ENCODE measurements at places on chromosomes 5 and 9.

DNA sequence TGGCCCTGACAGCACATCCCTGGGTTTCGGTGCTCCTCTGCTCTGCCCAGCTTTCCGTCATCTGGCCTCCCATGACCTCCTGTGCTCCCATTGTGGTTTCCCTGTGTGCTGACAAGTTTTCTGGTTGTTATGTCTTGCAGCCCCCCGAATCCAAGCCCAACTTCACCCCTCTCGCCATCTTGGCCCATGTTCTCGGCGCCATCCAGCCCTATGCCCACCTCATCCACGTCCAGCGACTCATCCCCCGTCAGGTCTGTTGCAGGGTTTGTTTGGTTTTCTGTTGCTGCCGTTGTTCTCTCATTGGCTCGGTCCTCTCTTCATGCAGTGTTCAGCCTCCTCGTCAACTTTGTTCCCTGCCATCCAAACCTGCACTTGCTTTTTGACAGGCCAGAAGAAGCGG is 196.4 kb downstream of the NR3C1 start:
- no peak for DNase-seq

GRCh38 chr9:17653947-17654465 is 75.1 kb downstream of the SH3GL2 start:
- DNase-seq = no peak

- no peak for DNase-seq
These were observed 2.0 kb downstream of the ASPN start for GRCh38 chr9:92480291-92480771.

DNA sequence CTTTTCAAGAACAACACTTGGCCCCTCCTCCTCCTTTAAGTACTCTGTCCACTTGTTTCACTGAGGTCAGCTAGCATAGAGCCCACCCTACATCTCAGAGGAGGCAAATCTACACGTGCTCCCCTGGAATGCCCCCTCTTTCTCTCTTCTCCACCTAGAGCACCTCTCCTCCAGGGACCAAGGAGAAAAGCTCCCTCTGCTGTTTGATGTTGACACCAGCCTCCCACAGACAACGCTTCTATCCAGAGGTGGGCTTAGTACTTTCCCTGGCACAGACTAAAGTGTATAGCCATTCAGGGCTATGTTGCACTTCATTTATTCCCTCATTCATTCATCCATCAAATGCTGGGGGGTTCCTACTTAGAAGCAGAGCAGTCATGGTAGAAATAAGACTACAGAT is 68.2 kb upstream of the TAF1L start:
- DNase-seq = no peak

GRCh38 chr9:135365013-135365768 is 114.4 kb upstream of the PPP1R26 start:
- DNase-seq = no peak

- no peak for DNase-seq
These were observed 167.5 kb downstream of the TTC39B start for GRCh38 chr9:15139469-15139868.

DNA sequence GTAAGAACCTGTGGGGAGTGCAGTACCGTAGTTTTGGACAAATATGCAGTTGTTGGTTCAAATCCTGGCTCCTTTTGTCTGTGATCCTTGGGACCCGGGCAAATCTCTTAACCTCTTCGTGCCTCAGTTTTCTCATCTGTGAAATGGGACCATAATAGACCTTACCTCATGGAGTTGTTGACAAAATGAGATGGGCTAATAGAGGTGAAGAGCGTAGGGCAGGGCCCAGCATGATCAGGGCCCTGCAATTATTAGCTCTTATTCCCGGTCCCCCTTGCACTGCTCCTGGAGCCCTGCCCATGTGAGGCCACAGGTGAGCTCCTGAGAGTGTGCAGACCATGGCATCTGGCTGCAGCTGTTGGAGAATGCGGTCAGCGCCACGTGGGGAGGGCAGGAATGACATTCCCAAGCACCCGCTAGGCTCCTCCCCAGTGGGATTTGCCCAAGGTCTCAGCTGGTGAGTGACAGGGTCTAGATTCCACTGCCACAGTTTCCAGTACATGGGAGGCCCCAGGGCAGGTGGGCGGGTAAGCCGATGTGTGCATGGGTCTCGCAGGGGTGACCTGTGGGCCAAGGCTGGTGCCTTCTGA is 41.0 kb downstream of the NEK6 start:
- DNase-seq = no peak

GRCh38 chr5:62144401-62145022 is 161.5 kb upstream of the KIF2A start:
- DNase-seq = no peak

GRCh38 chr5:74579215-74579614 is 61.3 kb downstream of the ENC1 start:
- DNase-seq = no peak

- no peak for DNase-seq
These were observed 114.5 kb upstream of the LPAR1 start for GRCh38 chr9:111152614-111153406.

DNA sequence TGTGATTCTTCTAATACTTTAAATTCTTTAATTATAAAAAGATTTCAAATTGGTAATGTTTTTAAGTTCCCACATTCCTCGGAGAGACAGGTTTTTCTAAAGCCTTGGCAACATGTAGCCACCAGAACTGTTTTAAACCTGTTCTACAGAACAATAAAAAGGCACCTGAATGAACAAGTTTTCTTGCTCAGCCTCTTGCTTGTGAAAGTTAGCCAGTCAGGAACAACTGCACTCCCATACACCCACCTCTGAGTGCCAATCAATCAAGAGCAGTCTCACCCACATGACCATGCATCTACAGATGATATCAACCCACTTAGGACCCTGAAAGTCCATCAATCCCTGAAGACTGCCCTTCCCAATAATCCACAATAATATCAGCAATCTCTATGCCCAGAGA is 62.3 kb downstream of the AP3B1 start:
- no peak for DNase-seq

DNA sequence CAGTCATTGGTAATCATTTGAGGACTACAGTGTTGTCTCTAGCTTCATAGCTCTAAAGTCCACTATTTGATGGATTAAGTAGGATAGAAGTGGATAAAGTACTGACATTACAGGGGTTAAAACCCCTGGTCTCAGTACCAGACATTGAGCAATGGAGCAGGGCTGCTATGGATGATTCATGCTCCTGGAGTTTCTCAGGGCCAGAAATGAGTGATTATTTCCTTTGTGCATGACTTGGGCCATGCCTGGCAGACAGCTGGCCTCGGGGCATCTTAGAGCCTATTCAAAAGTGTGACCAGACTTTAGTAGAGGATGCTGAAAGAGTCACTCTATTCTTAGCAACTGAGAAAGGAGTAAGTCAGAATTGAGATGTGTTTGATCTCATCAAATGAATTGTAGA is 350.7 kb upstream of the TLE4 start:
- no peak for DNase-seq

- no peak for DNase-seq
These were observed 170.1 kb downstream of the CDH12 start for GRCh38 chr5:22683050-22683449.

- no peak for DNase-seq
These were observed 130.9 kb upstream of the NUDT12 start for GRCh38 chr5:103693517-103693916.

DNA sequence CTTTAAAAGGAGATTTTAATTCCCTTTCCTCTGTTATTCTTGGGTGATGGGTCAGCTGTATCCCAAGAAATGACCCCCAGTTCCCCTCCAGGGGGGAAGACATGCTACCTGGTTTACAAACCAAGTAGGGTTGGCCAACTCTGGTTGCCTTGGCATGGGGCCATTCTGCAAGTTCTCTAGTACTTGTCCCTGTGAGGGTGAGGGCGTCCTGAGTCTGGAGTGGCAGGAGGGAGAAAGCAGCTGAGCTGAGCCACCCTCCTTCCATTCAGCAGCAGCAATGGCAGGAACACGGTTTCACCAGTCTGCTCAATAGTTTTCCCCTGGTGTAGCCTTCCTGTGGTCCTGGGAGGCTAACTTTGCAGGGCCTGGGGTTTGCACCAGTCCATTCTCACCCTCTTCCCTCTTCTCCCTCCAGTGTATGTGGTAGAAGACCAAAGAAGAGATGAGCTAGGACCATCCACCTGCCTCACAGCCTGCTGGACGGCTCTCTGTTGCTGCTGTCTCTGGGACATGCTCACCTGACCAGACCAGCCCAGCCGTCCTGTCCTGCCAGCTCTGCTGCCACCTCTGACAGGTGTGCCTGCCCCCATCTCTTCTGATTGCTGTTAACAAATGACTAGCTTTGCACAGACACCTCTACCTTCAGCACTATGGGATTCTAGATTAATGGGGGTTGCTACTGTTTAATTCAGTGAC is 59.9 kb downstream of the PFDN1 start:
- no peak for DNase-seq

DNA sequence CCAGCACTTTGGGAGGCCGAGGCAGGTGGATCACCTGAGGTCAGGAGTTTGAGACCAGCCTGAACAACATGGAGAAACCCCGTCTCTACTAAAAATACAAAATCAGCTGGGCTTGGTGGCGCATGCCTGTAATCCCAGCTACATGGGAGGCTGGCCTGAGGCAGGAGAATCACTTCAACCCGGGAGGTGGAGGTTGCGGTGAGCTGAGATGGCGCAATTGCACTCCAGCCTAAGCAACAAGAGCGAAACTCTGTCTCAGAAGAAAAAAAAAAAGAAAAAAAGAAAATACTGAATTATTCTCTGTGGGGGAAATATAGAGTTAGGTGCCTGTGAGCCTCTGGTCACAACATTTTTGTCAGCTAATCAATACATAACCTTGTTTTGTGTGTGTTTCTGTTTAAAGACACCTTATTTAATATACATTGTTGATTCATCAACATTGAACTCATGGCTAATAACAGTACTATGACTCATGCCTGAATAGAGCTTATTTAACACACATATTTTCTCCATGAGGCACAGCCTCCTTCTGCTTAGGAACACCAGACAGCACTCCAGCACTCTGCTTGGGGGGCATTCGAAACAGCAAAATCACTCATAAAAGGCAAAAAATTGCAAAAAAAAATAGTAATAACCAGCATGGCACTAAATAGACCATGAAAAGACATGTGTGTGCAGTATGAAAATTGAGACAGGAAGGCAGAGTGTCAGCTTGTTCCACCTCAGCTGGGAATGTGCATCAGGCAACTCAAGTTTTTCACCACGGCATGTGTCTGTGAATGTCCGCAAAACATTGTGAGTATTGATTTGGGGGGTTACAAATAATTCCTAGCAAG is at the start of gene IL31RA:
IL31RA (plus strand) TSS at position 519 of the 836 bp plus-strand sequence; CDS start at position 733, 214 bp downstream.
- no peak for DNase-seq

DNA sequence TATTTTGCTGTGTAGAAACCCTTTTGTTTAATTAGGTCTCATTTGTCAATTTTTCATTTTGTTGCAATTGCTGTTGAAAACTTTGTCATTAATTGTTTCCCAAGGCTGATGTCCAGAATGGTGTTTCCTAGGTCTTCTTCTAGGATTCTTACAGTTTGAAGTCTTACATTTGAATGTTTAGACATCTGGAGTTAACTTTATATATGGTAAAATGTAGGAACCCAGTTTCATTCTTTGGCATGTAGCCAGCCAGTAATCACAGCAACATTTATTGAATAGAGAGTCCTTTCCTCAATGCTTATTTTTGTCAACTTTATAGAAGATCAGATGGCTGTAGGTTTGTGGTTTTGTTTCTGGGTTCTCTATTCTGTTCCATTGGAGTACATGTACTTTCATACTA is 1290.8 kb upstream of the CDH9 start:
- no peak for DNase-seq

DNA sequence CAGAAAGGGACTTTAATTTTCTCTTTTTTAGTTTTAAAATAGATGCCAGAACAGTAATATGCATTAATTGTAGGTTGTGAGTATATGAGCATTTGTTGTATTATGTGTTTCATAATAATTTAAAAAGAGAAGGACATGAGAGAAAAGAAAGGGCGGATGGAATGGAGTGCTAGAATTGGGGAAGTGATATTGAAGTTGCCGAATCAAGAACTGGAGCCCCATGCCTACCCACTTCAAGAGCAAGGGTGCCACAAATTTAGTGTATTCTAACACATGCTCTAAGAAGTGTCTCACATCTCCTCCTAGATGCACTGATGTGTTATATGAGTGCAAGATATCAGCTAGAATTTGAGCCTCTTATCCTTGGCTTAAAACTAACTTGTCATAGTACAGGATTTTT is 43.6 kb upstream of the FYB1 start:
- DNase-seq = no peak

GRCh38 chr9:130156672-130157071 is 15.5 kb upstream of the NCS1 start:
- DNase-seq = no peak

- no peak for DNase-seq
These were observed 138.4 kb downstream of the GADD45G start for GRCh38 chr9:89743216-89743572.

GRCh38 chr5:135497971-135498636 is 37.7 kb downstream of the NEUROG1 start:
- no peak for DNase-seq

DNA sequence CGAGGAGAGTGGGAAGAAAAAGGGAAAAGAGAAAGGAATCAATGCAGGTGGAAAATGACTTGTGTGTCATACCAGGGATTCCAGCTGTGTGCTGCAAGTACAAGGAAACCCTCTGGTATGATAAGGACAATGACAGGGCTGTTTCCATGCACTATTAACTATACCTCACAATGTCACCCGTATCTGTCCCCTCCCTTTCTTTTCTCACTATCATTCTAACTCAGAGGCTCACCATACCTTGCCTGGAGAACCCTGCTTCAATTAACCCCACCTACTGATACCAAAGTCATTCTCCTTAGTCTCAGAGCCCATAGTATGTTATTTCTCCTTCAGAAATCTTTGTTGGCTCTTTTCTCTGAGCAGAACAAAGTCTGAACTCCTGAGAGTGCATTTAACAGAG is 236.2 kb upstream of the NREP start:
- DNase-seq = no peak

DNA sequence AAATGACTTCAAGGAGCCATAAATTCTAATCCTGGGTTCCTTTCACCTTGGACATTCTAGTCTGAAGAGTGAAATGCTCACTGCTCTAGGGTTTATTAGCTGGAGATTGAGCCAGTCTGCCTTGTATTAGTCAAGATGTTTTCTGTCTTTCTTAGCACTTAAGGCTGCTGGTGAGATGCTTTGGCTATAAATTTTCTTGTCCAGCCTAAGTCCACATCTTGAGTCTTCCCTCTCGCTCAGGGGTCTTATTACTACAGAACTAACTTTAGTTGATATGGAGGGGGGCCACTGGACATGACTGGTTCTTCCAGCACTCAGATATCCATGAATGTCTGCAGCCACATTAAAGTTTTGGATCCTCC is 316.4 kb downstream of the ARHGAP26 start:
- no peak for DNase-seq
